Osteoblast (primary cell): ENCODE measurements at places on chromosomes 7 and 10. TPM values are rescaled to one million over a fixed set of nuclear protein-coding genes. Genes with fewer than 3 reads are reported as not detected.

DNA sequence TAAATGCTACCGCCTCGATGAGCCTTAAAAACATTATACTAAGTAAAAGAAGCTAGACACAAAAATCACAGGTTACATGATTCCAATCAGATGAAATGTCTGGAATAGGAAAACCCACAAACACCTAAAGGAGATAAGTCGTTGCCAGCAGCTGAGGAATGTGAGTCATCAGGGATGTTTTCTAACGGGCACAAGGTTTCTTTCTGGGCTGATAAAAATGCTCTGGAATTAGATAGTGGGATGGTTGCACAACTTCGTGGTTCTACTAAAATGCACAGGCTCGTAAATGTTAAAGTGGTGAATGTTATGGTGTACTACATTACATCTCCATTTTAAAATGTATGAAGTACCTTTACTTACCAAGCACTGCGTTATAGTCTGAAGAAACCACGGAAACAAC, 9.7 kb downstream of the ABLIM1 start:
- H3K36me3 ChIP-seq: no peaks in the 10 kb centered on the region
- no peak for DNase-seq
- no peak overlapping the region for H3K27ac ChIP-seq
- H3K4me3 ChIP-seq: no peak overlapping the region

DNA sequence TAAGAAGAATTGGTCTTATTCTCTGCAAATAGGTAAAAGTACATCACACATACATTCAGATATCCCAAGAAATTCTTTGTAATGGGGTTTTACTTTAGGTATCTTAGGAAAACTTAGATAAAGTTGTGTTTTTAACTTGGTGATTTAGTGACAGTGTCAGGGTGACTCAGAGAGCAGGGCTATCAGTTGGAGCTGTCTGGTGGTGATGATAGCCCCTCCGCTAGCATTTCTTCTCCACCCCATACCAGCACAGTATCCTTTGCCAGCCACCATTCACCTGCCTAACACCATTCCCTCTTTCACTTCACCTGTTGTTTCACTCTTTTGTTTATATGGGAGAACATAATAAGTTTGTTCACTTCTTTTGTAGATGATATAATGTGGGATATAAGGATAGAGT, 30.4 kb downstream of the VPS50 start:
- H3K36me3 ChIP-seq: no peaks in the 10 kb centered on the region
- H3K4me3 ChIP-seq: no peak overlapping the region
- no peak for DNase-seq

GRCh38 chr7:80816806-80817205, 102.0 kb downstream of the SEMA3C start:
- no peaks in the 10 kb centered on the region for H3K4me1 ChIP-seq
- DNase-seq: no peak
- H3K36me3 ChIP-seq: peaks cover 2% of the 10 kb centered on the region
- H3K4me3 ChIP-seq: no peak overlapping the region

DNA sequence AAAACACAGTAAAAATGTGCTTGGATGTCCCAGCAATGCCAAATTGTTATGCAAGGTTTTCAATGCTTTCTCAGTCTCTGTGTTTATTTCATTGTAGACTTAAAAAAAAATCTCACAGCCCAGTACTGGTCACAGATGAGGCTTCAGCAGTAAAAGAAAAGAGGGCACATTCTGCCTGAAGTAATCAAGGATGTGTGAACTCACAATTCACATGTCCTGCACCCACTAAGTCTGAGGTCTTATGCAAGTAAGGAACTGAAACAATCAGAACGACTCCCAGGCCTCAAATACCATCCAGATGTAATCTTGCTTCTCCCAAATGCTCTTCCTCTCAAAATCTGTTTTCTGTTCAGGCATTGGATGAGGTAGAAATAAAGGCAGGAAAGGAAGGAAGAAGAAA, 33.7 kb downstream of the ADRB1 start:
- H3K27ac ChIP-seq: no peak overlapping the region
- no peaks in the 10 kb centered on the region for H3K4me1 ChIP-seq
- no peaks in the 10 kb centered on the region for H3K27me3 ChIP-seq
- DNase-seq: no peak
- H3K36me3 ChIP-seq: no peaks in the 10 kb centered on the region
- no peak overlapping the region for H3K4me3 ChIP-seq

- H3K27ac ChIP-seq: no peak overlapping the region
- H3K27me3 ChIP-seq: peaks cover under 1% of the 10 kb centered on the region
- H3K36me3 ChIP-seq: no peaks in the 10 kb centered on the region
- peaks cover 23% of the 10 kb centered on the region for H3K4me1 ChIP-seq
- peak; percentile 38 for DNase-seq
- no peak overlapping the region for H3K4me3 ChIP-seq
These were observed 84.8 kb upstream of the EGR2 start for GRCh38 chr10:62900829-62901571.

DNA sequence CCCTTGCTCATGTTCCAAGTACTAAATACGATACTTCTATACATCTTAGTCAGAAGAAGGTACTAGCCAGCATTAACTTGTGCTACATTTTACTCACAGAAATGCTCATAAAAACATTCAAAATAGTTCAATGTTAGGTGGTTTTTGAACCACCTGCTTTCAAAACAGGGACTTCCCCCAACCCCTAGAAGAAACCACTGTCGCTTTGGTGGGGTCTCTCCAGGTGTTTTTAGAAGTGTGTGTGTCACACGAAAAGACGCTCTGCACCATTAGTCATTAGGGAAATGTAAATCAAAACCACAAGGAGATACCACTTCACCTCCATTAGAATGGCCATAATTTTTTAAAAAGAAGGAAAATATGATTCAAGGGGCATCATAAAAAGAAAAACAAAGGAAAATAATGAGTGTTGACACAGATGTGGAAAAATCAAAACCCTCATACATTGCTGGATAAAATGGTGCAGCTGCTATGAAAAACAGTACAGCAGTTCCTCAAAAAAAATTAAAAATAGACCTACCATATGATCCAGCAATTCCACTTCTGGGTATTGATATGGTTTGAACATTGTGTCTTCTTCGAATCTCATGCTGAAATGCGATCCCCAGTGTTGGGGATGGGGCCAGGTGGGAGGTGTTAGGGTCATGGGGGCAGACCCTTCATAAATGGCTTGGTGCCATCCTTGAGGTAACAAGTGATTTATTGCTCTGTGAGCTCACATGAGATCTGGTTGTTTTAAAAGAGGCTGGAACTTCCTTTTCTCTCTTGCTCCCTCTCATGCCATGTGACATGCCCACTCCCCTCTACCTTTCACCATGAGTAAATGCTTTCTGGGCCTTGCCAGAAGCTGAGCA, 74.2 kb downstream of the MALSU1 start:
- peak overlapping the region; percentile 8 for H3K27ac ChIP-seq
- no peak for DNase-seq
- H3K4me3 ChIP-seq: no peak overlapping the region
- H3K36me3 ChIP-seq: no peaks in the 10 kb centered on the region
- peaks cover 19% of the 10 kb centered on the region for H3K4me1 ChIP-seq

DNA sequence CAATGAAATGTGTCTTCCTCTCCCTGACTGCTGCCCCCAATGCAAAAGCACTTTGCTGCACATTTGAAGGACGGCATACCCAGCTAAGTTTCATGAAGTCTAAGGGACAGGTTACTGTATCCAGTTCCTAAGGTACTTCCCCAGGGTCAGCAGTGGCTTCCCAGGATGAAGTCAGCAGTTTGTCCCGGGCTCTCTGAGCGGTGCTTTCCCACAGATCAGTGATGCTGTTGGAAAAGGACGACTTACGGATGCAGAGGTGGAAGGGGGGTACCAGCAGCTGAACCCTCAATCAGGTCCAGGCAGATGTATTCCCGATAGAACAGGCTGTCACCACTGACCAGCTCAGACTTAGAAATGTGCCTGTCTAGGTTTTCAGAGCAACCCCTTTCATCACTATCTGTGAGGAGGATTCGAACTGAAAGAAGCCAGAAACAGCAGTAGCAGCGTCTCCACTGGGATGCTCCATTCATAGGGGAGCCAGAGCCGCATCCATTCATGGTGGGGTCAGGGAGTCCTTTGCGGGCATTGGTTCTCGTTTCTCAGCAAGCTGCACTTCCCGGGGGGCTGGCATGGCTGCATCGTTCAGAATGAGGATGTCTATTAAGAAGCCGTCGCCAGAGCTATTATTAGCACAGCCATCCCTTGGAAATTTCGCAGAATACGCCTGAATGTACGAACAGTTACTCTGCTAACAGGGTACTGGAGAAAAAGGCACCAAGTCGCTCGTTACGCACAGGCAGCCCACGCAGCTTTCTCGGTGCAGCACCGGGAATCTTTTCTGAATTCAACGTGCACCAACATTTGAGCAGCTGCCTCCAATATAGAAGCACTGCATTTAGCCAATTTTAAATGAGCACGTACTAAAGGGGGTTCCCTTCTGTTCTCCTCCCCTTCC, 303.7 kb downstream of the PRPF18 start:
- no peaks in the 10 kb centered on the region for H3K27me3 ChIP-seq
- no peaks in the 10 kb centered on the region for H3K36me3 ChIP-seq
- peaks cover 15% of the 10 kb centered on the region for H3K4me1 ChIP-seq
- H3K27ac ChIP-seq: peak overlapping the region; percentile 80
- peak overlapping the region; percentile 73 for H3K4me3 ChIP-seq

GRCh38 chr7:91248996-91249395, 15.2 kb upstream of the FZD1 start:
- no peak overlapping the region for H3K27ac ChIP-seq
- H3K4me1 ChIP-seq: peaks cover 20% of the 10 kb centered on the region
- H3K27me3 ChIP-seq: no peaks in the 10 kb centered on the region

DNA sequence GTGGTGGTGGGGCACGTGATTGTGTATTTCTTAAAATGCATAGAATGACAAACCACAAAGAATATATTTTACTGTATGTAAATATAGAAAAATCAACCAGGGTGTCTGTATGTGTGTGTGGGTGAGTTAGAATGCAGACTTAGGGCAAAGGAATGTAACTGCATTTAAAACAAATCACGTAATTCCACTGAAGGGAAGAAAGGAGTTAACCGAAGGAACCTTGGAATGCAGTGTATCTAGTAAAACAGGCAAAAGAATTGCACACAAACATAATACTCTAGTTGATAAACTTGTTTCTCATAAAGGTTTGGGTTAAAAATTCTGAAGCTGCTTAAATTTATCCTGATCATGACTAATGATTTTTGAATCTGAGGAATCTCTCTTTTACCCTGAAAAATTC, 134.9 kb downstream of the ADRA2A start:
- no peak overlapping the region for H3K27ac ChIP-seq
- H3K4me3 ChIP-seq: no peak overlapping the region

- H3K36me3 ChIP-seq: no peaks in the 10 kb centered on the region
- H3K27ac ChIP-seq: no peak overlapping the region
- no peaks in the 10 kb centered on the region for H3K27me3 ChIP-seq
- peaks cover 12% of the 10 kb centered on the region for H3K4me1 ChIP-seq
- H3K4me3 ChIP-seq: no peak overlapping the region
These were observed 56.9 kb downstream of the IFIT5 start for GRCh38 chr10:89471110-89471809.

- H3K4me1 ChIP-seq: no peaks in the 10 kb centered on the region
- DNase-seq: no peak
- no peaks in the 10 kb centered on the region for H3K27me3 ChIP-seq
- H3K36me3 ChIP-seq: no peaks in the 10 kb centered on the region
These were observed 1262.6 kb upstream of the SORCS1 start for GRCh38 chr10:108427146-108427545.

- H3K4me3 ChIP-seq: no peak overlapping the region
- H3K27ac ChIP-seq: no peak overlapping the region
- no peaks in the 10 kb centered on the region for H3K27me3 ChIP-seq
- no peaks in the 10 kb centered on the region for H3K36me3 ChIP-seq
- no peaks in the 10 kb centered on the region for H3K4me1 ChIP-seq
These were observed 45.7 kb upstream of the DPYSL4 start for GRCh38 chr10:132141076-132141475.

DNA sequence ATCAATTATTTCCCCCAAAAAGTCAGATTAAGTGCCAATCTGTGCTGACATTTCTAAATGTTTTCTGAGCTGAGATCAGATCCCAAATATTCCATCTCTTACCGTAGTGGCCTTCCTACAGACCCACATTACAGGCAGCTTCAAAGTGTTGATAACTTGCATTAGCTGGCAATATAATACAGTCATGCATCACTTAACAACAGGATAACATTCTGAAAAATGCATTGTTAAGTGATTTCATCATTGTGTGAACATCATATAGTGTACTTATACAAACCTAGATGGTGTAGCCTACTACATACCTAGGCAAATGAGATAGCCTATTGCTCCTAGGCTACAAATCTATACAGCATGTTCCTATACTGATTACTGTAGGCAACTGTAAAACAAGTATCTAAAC, 22.4 kb downstream of the SLC25A13 start:
- no peak for DNase-seq
- no peak overlapping the region for H3K27ac ChIP-seq
- H3K4me3 ChIP-seq: no peak overlapping the region
- H3K36me3 ChIP-seq: no peaks in the 10 kb centered on the region
- H3K27me3 ChIP-seq: no peaks in the 10 kb centered on the region
- peaks cover 22% of the 10 kb centered on the region for H3K4me1 ChIP-seq

GRCh38 chr10:49502358-49502757, 36.6 kb downstream of the ERCC6 start:
- no peaks in the 10 kb centered on the region for H3K4me1 ChIP-seq
- no peaks in the 10 kb centered on the region for H3K27me3 ChIP-seq
- DNase-seq: no peak
- H3K27ac ChIP-seq: no peak overlapping the region

GRCh38 chr10:113709221-113709838, 29.6 kb downstream of the CASP7 start:
- no peak overlapping the region for H3K4me3 ChIP-seq
- peak overlapping the region; percentile 34 for H3K27ac ChIP-seq
- peaks cover 7% of the 10 kb centered on the region for H3K4me1 ChIP-seq
- DNase-seq: peak; percentile 82

DNA sequence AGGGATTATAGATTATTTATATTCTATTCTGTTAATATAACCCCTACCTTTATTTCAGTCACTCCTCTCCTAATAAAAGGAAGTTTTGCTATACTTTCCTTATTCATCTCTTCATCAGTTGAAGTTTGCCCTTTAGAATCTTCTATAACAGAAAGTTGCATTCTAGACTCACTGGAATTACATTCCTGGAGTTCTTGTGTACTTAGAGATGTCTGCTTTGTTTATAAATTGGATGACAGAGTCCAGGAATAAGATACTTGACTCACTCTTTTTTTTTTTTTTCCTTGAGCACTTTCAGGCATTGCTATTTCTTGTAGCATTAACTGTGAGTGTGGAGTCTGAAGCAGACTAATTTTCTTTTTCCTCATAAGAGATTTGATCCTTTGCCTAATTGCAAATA, 640.8 kb downstream of the XPNPEP1 start:
- no peaks in the 10 kb centered on the region for H3K4me1 ChIP-seq
- no peak for DNase-seq
- H3K27me3 ChIP-seq: no peaks in the 10 kb centered on the region
- no peak overlapping the region for H3K4me3 ChIP-seq
- H3K36me3 ChIP-seq: no peaks in the 10 kb centered on the region
- no peak overlapping the region for H3K27ac ChIP-seq

GRCh38 chr10:119131512-119132240, 27.8 kb downstream of the DENND10 start:
- no peak for DNase-seq
- peaks cover 45% of the 10 kb centered on the region for H3K36me3 ChIP-seq
- H3K27ac ChIP-seq: peak overlapping the region; percentile 34

GRCh38 chr7:137454767-137455166, 111.2 kb upstream of the PTN start:
- no peaks in the 10 kb centered on the region for H3K36me3 ChIP-seq
- H3K4me3 ChIP-seq: no peak overlapping the region
- peaks cover 9% of the 10 kb centered on the region for H3K4me1 ChIP-seq
- H3K27me3 ChIP-seq: no peaks in the 10 kb centered on the region
- peak; percentile 35 for DNase-seq
- H3K27ac ChIP-seq: peak overlapping the region; percentile 64

Gene HOXA6
- total RNA-seq: 5.0 and 7.6 TPM in 2 replicates

Gene ITPRIP
- 14.8 and 16.5 TPM in 2 replicates for total RNA-seq

Gene MMRN2
- 1.1 and 3.5 TPM in 2 replicates for total RNA-seq

Gene DYDC2
- not detected in 2 replicates for total RNA-seq

Gene VWDE
- under 0.01 TPM in 1 of 2 replicates, not detected in the other for total RNA-seq

Gene LIPK
- total RNA-seq: not detected in 2 replicates

Gene EGFR
- total RNA-seq: 104 and 110 TPM in 2 replicates

Gene EBLN1
- not detected in 2 replicates for total RNA-seq
